ENCODE measurements at places on chromosomes 1 and 21.

- no peak for DNase-seq
Measured at GRCh38 chr1:29292344-29292743, 56.0 kb downstream of the PTPRU start.

GRCh38 chr1:223538981-223539380 lies 126.5 kb downstream of the CAPN8 start:
- DNase-seq, result no peak

DNA sequence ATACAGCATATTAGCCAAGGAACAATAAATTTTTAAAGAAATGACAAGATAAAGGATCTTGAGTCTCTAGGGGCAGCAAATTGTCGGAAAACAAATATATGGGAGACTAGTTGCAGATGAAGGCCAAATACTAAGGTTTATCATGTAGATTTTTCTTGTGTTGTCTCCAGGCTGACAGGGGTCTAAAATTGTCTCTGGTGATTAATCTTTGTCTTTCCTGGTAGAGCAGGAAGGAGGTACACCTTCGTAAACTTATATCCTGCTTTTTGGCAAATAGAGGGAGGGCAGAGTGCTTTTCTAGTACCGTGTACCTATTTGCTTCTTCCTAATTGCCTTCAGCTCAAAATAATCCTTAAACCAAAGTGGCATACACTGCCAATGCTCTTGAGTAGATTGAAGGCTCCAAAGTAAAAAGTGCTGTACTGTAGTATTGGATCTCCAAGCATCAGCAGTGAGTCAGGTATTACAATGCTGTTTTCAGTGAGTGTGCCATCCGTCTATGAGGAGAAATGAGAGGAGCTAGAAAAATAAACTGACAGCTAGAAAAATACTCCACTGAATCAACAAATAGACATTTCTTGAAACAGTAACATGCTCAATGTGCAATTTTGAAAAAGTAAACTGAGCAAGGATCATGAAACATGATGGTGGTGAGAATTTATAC lies 1.8 kb upstream of the LEPR start:
- DNase-seq, result no peak

DNA sequence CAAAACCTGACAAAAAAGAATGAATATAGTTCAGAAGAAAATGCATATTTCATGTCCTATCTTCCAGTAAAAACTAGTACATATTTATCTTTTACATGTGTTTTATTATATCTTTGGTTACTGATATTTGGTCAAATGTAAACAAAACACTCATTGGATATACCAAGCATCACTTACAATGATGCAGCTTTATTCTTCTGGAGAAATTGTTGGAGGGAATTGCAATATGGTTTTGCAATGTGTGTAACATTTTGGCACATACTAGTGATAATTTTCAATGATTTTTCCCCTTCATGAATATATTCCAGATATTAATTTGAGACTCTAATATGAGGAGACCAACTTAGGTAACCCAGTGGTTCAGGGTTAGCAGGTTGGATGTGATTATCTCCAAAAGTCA lies 146.1 kb downstream of the ZC3H11B start:
- no peak for DNase-seq

- no peak for DNase-seq
Measured at GRCh38 chr1:43512681-43513080, 18.0 kb upstream of the PTPRF start.

DNA sequence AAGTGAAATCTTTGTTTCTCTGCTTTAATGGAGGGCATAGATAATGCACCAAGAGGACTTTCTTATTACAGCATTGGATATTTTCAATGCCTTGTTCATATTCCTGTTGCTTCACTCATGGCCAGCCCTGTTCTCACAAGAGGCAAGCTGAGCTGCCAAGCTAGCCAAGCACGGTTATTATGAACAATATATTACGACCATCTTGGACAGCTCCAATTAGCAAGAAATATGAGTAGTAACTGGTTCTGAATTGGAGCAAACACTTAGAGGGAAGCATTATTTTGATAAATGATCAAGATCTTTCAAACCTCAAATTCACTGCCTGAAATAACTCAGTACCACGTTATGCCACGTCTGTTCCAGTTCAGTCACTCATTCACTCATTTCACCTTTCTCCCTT lies 159.8 kb downstream of the SETD4 start:
- no peak for DNase-seq

DNA sequence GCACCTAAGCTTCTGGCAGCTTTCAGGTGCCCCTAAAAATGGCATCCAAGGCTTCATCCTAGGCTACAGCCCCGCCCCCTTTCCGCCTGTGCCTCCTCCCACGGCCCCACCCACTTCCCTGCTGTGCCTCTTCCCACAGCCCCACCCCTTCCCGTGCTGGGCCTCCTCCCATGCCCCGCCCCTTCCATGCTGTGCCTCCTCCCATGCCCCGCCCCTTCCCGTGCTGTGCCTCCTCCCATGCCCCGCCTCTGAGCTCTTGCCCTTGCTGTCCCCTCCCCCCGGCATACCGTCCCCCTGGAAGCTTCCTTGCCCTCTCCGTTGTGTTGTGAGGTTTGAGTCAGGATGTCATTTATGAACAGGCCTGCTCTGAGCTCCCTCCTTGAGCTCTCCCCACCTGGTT lies 228.5 kb upstream of the AJAP1 start:
- no peak for DNase-seq

DNA sequence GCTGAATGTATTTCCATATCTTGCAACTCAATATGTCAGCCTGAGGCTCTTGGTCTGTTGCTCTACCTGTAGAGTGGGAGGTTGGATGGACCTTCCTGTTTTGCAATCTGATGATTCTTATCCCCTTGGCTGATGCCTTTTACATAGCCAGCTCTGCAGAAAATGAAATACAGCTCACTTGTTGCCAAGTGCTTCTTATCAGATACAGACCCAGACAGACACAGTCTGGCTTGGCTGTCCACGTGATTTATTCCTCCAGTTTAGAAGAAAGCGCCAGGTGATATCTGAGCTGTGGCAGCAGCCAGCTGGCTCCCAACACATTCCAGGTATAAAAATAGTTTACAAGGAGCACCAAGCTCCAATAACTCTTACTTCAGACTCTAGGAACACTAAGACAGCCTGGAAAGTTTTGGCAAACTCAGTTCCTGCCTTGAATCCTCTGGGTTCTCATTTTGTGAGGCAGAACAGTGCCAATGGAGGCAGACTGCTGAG lies 479.2 kb upstream of the USP24 start:
- no peak for DNase-seq

GRCh38 chr1:241308471-241308870 lies 48.5 kb downstream of the RGS7 start:
- no peak for DNase-seq

GRCh38 chr1:184975208-184975870 lies 1.0 kb upstream of the NIBAN1 start:
- DNase-seq, result no peak

All from T-helper 2 cell treated with Interferon-gamma antibody and Interleukin-4, amounts not matched to agents 5 μg/mL and 100 μg/mL, for 36 hours (primary cell).